Fibroblast of lung (primary cell): ENCODE measurements at places on chromosomes 12 and 14. TPM values are rescaled to one million over a fixed set of nuclear protein-coding genes. Genes with fewer than 3 reads are reported as not detected.

Gene TMEM119
- total RNA-seq, result 132 and 358 TPM in 2 replicates

Gene ANO2
- 0.17 TPM in 1 of 2 replicates, not detected in the other for total RNA-seq

Gene TNFAIP2
- total RNA-seq, result 102 and 139 TPM in 2 replicates

Gene CLEC6A
- total RNA-seq, result not detected in 2 replicates

- DNase-seq, result peak; percentile 9
- no peaks in the 10 kb centered on the region for H3K4me1 ChIP-seq
- H3K27ac ChIP-seq, result no peak overlapping the region
- no peaks in the 10 kb centered on the region for H3K27me3 ChIP-seq
Measured at GRCh38 chr12:79597910-79598309, 92.9 kb downstream of the PAWR start.

DNA sequence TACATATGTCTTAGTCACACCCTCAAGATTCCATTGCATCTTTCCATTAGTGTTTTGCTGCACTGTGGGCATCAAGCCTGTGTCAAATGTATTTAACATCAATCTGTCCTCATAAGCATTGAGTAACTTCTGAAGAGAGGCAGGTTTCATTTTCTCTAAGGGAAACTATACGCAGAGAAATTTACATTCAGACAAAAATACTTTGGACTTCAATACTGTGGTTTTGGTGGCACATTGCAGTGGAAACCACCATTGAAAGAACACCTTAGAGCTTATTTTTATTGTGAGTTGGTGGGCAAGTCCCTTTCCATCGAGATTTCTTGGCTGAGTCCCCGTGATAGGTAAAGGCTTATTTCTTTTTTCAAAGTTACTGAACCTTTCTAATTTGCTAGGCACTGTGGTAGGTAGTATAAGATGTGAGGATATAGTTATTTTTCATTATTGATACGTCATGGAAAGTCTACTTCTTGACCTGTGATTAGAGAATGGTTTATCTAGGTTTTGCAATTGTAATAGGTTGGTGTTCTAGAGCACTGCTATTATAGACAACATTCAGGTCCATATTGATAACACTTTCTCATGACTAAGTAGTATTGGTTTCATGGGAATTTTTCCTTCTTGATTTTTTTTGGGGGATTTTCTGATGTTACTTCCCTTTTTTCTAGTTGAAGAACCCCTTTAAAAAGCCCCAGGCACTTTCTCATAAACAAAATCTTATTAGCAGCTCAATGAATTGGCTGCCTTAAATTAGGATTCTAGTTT is 81.9 kb downstream of the CFAP54 start:
- no peaks in the 10 kb centered on the region for H3K27me3 ChIP-seq
- no peak overlapping the region for H3K4me3 ChIP-seq
- DNase-seq, result no peak
- no peak overlapping the region for H3K27ac ChIP-seq
- no peaks in the 10 kb centered on the region for H3K36me3 ChIP-seq
- H3K4me1 ChIP-seq, result no peaks in the 10 kb centered on the region

DNA sequence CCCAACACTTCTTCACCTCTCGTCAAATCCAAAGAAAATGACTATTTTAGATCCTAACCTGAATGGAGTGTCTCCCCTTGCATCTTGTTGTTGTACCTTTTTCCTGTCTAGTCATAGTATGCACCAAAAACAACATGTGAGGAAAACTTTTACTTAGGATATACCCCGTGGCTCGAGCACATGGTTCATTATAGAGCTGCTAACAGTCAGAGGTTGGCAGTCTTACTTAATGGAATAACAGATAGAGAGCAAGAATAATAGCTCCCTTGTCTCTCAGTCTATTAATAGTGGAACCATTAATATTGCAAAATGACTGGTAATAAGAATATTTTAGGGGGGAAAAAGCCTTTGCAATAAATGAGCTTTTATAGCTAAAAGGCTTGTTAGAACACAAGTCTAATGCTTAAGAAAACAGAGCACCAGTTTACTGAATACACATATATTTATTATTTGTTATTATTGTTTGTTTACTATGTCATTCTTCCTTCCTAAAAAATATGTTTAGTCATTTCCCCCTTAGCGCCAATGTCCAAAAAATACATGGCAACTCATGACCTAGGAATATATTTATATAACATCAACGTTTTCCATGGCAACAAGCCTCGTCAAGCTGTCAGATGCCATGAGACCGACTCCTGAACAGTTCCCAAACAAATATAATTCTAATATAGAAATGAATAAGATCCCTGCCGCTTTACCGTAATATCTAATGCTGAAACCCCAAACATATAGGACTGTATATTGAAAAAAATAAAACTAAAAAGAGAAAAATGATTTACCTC is 592.4 kb downstream of the SOX5 start:
- no peaks in the 10 kb centered on the region for H3K27me3 ChIP-seq
- no peaks in the 10 kb centered on the region for H3K4me1 ChIP-seq
- no peaks in the 10 kb centered on the region for H3K36me3 ChIP-seq
- H3K4me3 ChIP-seq, result no peak overlapping the region

GRCh38 chr14:21070083-21070609 is at the start of gene ARHGEF40:
Gene ARHGEF40 (plus strand): TSS chr14:21070304. CDS start chr14:21070397, 93 bp downstream.
- peak within 1 kb of the TSS; percentile 67 for H3K4me3 ChIP-seq
- H3K27me3 ChIP-seq, result no peaks in the 10 kb centered on the region
- peaks cover 11% of the 10 kb centered on the region for H3K4me1 ChIP-seq
- peak within 1 kb of the TSS; percentile 96 for H3K27ac ChIP-seq

GRCh38 chr14:51014086-51014485 is 69.8 kb upstream of the PYGL start:
- no peak overlapping the region for H3K27ac ChIP-seq
- peaks cover 2% of the 10 kb centered on the region for H3K4me1 ChIP-seq
- no peak overlapping the region for H3K4me3 ChIP-seq
- no peaks in the 10 kb centered on the region for H3K36me3 ChIP-seq
- H3K27me3 ChIP-seq, result no peaks in the 10 kb centered on the region

- DNase-seq, result no peak
- no peaks in the 10 kb centered on the region for H3K4me1 ChIP-seq
- no peaks in the 10 kb centered on the region for H3K36me3 ChIP-seq
- H3K27me3 ChIP-seq, result no peaks in the 10 kb centered on the region
- no peak overlapping the region for H3K27ac ChIP-seq
- no peak overlapping the region for H3K4me3 ChIP-seq
Measured at GRCh38 chr14:105563347-105563737, 37.0 kb downstream of the TMEM121 start.

DNA sequence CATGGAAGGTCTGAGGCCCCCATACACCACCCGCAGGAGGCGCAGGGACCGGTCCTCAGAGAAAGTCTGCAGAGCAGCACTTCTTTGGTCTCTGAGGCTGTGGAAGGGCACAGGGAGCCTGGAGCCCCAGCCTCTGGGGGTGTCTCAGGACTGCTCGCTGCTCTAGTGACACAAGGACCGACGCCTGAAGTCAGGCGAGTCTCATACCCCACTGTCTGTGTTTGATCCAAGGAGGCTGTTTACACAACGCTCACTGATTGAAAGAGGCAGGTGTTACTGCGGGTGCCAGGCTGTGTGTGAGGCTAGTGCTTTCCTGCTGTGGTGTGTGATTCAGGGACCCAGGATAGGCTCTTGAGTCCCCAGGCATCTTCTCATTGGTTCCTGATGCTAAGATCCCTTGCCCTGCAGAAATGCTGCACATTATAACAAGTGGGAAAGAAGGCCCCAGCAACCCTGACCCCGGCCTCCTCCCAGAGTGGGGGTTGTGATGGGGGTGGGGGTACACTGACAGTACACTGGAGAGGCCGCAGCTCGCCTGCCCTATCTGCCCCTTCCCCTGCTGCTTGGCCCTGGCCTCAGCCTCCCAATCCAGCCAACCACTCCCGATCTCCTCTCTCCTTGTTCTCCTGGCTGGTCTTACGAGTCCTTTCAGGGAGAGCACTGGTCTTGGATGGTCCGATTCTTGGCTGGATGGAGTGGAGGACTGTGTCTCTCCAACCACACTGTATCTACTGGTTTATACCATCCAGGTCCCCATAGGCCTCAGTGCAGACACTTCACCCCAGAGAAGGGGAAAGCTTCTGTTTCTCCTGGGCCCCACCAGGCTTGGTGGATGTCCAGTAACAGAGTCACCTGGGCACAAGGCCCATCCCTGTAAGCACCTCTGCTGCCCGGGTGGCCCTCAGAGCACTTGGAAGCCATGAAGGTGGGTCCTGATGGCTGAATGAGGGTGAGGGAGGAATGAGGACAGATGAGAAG is 6.6 kb downstream of the CACNA2D4 start:
- H3K4me1 ChIP-seq, result no peaks in the 10 kb centered on the region
- H3K27me3 ChIP-seq, result peaks cover 16% of the 10 kb centered on the region
- no peak overlapping the region for H3K27ac ChIP-seq
- no peak overlapping the region for H3K4me3 ChIP-seq
- DNase-seq, result no peak

DNA sequence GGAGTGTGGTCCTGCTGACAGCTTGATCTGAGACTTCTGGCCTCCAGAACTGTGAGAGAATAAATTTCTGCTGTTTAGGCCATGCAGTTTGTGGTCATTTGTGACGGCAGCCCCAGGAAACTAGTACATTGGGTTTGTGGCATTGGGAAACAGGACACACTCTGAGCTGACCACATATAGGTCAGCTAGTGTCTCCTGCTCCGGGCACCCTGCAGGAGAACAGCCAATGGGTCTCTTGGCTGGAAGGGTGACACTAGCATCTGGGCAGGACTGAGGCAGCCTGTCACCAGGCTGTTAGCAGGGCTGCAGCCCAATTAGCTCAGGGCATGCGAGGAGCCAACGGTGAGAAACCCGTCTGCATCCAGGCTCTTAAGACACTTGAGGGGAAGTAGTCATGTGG is 83.2 kb downstream of the PITPNM2 start:
- H3K4me3 ChIP-seq, result no peak overlapping the region
- no peak for DNase-seq
- no peaks in the 10 kb centered on the region for H3K27me3 ChIP-seq
- H3K36me3 ChIP-seq, result peaks cover 4% of the 10 kb centered on the region
